ENCODE measurements at places on chromosomes 1 and 21. TPM values are rescaled to one million over a fixed set of nuclear protein-coding genes. Genes with fewer than 3 reads are reported as not detected.

Gene PTPN22
- total RNA-seq, result 0.96 TPM

Gene PSRC1
- total RNA-seq, result 1.1 TPM

Gene MT1HL1
- not detected for total RNA-seq

Gene NUF2
- 2.7 TPM for total RNA-seq

Gene CHODL
- total RNA-seq, result 0.48 TPM

Gene ZFP69B
- total RNA-seq, result 2.2 TPM

Gene ZNF691
- 8.7 TPM for total RNA-seq

Gene BLACAT1
- total RNA-seq, result 0.24 TPM

Gene OR2M3
- not detected for total RNA-seq

Gene KAZN
- 4.9 TPM for total RNA-seq

Gene TBX15
- total RNA-seq, result not detected

Gene CCDC18
- total RNA-seq, result 6.6 TPM

Gene PCBP3
- 0.43 TPM for total RNA-seq

All from tracheal epithelial cell (primary cell).